ENCODE measurements at places on chromosomes 7 and 10.
A peak's percentile ranks its signal among the peaks of the same experiment; 100 is the strongest.

DNA sequence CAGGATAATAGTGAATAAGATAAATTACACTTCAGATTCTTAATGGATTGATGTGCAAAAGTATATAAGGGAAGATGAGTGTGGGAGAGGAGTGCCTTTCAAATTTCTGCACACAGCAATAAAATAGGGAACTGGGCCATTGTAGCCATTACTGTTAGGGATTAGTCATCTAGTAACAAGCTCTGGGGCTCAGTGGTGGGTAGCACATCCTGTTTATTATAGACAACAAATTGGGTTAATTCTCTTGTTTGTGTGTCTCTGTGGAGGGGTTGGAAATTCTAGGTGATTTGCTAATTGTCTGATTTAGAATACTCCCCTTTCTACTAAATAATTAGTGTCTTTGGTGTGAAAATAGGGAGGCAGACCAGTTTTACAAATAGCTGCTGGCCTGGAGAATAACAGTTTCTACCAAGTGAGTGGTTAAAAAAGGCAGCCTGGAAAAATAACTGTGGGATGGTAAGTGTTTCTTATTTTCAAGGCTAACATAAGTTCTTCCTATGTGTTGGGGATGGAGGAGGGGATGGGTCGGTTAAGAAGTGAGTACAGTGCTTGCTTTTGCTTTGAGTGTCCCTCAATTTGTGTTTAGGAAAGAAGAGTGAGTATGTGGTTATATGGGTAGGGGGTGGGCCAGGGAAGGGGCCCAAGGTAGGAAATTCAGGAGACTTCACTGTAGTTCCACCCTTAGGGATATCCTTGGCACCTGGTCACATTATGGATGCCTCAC, 43.3 kb upstream of the TMEM248 start:
- no peak for DNase-seq

- no peak for DNase-seq
These were observed 97.7 kb upstream of the PCBD1 start for GRCh38 chr10:70985824-70986622.

GRCh38 chr7:137258552-137258951, 85.0 kb downstream of the PTN start:
- DNase-seq = no peak

DNA sequence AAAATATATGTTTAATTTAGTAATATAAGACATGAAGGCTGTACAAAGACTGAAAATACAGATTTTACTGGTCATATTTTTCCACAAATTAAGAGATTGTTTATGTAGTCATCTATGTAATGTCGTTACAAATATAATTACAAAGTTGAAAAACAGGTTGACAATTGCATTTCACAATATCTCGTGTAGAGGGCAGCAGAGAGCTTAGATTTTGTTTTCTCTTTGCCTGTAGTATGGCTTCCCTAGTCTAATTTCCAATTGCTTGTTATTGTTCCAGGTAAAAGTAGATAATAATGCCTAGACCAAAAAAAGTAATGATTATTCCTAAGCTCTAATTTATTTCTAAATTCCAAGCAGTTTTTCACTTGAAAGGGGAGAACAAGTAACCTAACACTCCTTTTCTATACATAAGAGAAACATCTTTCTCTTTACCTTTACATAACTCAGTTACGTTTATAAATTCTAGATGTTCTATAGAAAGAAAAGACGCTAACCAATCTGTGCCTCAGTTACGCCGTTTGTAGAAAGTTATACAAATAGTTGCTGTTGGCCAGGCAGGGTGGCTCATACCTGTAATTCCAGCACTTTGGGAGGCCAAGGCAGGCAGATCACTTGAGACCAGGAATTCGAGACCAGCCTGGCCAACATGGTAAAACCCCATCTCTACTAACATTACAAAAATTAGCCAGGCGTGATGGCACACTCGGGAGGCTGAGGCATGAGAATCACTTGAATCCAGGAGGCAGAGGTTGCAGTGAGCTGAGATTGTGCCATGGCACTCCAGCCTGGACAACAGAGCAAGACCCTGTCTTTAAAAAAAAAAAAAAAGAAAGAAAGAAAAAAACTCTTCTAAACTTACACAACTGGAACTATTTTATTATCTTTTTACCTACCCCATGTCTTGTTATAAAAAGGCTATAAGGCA, 30.0 kb downstream of the NET1 start:
- peak; percentile 50 for DNase-seq

DNA sequence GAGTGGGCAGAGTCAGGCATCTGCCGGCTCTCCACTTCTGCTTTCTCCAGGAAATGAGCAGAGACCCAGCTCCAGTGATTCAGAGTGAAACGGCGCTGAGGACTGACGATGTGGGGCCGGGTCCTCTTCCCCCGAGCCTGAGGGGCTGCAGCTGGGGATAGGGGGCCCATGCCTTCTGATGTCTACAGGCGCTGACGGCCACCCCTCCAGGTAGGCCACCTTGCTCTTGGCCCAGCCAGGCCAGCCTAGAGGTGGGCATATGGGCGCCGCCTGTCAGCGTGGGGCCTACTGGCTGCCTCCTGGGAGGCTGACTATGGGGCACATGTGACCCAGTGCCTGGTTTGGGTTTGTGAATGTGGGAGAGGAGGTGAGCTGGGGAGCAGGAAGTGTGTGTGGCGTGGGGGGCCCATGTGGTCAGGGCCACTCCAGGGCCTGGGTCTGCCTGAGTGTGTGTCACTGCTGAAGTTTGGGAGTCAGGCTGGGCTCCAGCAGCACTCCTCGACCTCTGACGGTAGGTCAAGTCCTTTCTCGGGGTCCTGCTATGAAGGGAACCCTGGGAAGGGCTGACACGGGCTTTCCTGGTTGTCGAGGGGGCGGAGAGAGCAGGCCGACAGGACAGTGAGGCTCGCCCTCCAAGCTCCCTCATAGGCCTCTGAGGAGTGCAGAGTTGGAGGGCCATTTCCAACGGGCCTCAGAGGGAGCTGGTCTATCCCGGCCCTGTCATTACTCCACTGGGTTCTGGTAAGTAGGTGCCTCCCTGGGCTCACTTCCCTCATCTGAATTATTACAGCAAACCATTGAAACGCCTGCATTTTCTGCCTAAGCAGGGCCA, at the start of gene WDFY4:
Gene WDFY4 (plus strand): TSS at position 82 of the 832 bp plus-strand sequence. CDS start 24,860 bp downstream, outside the sequence.
- DNase-seq = no peak

DNA sequence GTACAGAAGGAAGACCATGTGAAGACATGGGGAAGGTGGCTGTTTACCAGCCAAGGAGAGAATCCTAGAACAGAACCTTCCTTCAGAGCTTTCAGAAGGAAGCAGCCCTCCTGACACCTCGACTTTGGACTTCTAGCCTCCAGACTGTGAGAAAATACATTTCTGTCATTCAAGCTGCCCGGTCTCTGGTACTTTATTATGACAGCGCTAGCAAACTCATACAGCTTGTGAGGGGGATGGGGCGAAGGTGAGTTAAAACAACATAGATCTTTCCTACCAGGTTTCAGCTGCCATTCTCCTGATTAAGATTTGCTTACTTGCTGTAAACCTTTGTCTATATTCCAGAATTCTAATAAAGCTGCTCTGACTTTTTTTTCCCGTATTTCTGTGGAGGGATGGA, 14.9 kb upstream of the ZNF248 start:
- DNase-seq = no peak

- peak; percentile 64 for DNase-seq
These were observed 24.5 kb upstream of the GRB10 start for GRCh38 chr7:50807026-50807730.

- no peak for DNase-seq
These were observed 218.6 kb downstream of the BICC1 start for GRCh38 chr10:58731276-58731675.

- no peak for DNase-seq
These were observed 818 bp upstream of the SUPV3L1 start for GRCh38 chr10:69179089-69179742.

DNA sequence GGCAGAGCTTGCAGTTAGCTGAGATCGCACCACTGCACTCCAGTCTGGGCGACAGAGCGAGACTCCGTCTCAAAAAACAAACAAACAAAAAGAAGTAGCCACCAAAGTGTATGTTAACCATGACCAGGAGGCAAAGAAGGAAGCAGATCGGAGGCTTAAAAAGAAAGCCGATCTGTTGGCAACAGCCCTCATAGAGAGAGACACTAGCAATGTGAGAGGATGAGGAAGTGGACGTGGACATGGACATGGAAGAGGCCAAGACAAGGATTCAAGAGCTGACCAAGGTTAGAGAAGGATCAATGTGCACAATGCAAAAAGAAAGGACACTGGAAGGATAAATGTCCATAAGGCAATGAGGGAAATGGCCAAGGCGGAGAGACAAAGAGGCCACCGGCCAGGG, 14.9 kb upstream of the ADCK2 start:
- no peak for DNase-seq

DNA sequence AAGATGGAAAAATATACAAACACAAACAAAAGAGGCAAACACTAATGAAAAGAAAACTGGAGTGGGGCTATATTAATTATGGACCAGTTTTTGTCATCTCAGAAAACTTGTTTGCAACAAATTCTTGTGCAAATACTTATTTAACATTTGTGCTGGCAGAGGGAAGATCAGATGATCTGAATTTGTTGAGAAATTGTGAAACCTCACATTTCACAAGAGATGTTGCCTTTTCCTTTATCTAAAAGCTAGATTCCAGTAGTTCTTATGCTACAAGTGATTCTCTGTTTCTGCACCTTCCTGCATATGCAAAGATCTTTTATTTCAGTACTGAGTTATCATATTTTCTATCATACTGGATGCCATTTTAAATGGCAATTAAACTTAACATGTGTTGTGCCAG, 320.7 kb downstream of the SUGCT start:
- no peak for DNase-seq

GRCh38 chr10:91210014-91210413, 10.4 kb upstream of the PCGF5 start:
- no peak for DNase-seq

- DNase-seq = peak; percentile 22
These were observed 722 bp downstream of the UPF2 start for GRCh38 chr10:12041766-12042408.

DNA sequence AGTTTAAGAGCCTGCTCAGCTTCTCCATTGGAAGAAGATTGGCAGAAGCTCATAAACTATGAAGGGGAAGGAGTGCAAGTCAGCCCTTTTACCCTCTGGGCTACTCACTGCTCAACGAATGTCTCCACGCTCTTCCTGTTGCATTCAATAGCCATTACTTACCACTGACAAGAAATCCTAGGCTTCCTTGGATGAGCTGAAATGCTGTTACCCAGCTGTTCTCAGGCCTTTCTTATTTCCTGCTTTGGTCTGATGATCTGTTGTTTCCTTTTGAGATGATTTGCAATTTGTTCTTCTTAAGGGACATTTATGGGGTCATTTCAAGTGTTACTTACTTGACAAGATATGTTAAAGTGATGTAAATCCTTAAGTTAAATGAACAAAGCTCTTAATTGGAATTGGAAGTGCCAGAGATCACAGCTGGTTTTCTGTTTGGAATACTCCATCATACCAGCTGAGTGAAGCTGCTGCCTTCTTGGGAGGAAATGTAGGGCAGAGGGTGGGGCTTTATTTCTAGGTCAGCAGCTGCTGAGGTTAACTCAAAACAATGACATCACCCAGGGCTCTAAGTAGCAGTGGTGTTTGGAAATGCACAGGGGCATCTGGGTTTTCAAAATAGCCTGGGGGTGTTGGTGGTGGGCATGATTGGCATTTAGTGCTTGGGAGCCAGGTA, 170.0 kb downstream of the PRKCQ start:
- peak; percentile 7 for DNase-seq

- DNase-seq = no peak
These were observed 106.2 kb downstream of the TFEC start for GRCh38 chr7:115924411-115924810.

DNA sequence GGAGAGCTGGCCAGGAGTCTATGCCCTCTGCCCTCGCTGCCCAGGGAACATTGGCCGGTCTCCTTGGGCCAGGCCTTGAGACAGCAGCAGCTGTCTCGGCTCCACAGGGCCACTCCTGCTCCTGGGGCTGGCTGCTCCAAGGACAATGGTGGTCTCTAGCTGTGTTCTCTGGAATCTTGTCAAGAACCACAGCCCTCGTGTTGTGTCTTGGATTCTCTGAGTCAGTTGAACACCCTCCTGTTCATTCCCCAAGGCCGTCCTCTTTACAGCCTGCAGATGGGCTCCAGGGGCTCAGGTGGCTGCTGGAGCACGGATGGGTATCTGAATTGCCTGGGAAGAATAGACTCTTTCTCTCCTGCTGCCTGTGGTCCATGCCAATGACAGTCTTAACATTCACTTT, 511.1 kb downstream of the GLRX3 start:
- DNase-seq = no peak

- no peak for DNase-seq
These were observed 9.7 kb downstream of the EIF4H start for GRCh38 chr7:74183653-74184450.

GRCh38 chr10:131662851-131663250, 238.0 kb upstream of the PPP2R2D start:
- DNase-seq = no peak

- no peak for DNase-seq
These were observed 12.9 kb upstream of the TMEM26 start for GRCh38 chr10:61465901-61466632.

GRCh38 chr7:122352454-122352853, 47.9 kb upstream of the FEZF1 start:
- DNase-seq = no peak

DNA sequence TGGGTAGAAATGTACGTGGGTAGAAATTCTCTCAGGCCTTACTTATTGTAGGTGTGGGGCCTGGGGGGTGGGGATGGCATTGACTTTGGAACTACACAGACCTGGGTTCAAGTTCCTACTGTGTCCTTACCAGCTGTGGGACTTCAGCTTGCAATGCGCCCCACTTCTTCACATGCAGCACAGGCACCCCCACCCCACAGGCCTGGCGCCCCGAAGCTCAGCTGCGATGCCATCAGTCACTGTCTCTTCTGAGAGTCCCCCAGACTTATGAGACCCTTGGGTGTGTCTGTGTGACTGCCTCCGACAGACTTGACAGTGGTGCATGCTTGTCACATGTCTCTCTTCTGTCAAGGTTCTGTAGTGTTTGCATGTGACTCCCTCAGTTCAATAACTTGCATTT, 3.1 kb upstream of the AP5Z1 start:
- DNase-seq = no peak

DNA sequence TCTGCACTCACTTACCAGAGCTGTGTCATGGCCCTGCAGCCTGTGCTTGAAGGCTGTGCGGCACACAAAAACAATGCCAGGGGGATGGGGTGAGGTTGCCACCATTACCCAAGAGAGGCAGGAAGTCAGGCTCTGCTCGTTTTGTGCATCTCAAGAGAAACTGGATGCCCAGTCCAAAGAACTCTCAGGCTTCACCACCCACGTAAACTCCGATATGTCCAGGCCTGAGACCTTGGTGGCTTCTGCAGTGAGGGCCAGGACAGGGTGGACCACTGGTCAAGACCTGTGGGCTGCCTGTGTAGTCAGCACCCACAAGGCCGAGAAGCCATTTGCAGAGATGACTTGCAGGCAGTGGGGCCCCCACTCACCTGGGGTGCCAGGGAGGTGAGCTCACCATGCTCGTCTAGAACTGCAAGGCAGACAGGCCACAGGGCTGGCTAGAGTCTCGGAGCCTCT, 54.7 kb upstream of the EBF3 start:
- no peak for DNase-seq

DNA sequence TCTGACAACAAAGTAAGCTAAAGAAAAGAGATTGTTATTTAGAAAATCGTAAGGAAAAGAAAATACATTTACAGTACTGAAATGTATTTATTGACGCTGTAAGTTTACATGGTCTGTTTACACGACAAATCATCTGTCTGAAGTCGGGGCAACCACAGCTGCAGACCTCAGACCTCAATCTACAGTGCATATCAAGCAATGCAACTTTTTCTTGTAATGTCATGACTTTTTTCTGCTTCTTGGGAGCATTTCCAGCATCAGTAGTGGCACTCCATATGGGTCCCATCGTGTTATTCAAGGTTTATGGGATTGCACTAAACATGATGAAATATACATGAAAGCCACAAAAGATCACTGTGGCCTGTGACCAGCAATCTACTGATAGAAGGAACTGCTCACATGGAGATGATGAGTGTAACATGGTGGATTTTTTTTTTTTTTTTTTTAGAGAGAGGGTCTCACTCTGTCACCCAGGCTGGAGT, 77.1 kb downstream of the MTPN start:
- DNase-seq = no peak

Data from brain microvascular endothelial cell (primary cell).